Right lung (tissue), 10 donors: ENCODE measurements at places on chromosomes 12 and 14. TPM values are rescaled to one million over a fixed set of nuclear protein-coding genes. Genes with fewer than 3 reads are reported as not detected.

PLEKHD1 gene
- 0.25 TPM for polyA plus RNA-seq

CACNA2D4 gene
- 1.3 TPM for polyA plus RNA-seq

IRF9 gene
- 68.6 TPM for polyA plus RNA-seq

NPAS3 gene
- 0.64 TPM for polyA plus RNA-seq

STAB2 gene
- 34.7 TPM for polyA plus RNA-seq
